Nasal cavity respiratory epithelium epithelial cell of viscerocranial mucosa (primary cell): ENCODE measurements at places on chromosomes 16 and 17. TPM values are rescaled to one million over a fixed set of nuclear protein-coding genes. Genes with fewer than 3 reads are reported as not detected.

MARVELD3 gene
- total RNA-seq: 18.5 and 48.7 TPM in 2 replicates

C16orf96 gene
- under 0.01 and 0.14 TPM in 2 replicates for total RNA-seq

KCNJ18 gene
- total RNA-seq: not detected in 2 replicates

C16orf89 gene
- not detected in 2 replicates for total RNA-seq

KRT12 gene
- not detected in 2 replicates for total RNA-seq

QRICH2 gene
- 1.7 and 5.1 TPM in 2 replicates for total RNA-seq

SRL gene
- under 0.01 TPM in 2 replicates for total RNA-seq

CDK5RAP3 gene
- 59.9 and 74.8 TPM in 2 replicates for total RNA-seq

OR4D1 gene
- not detected in 2 replicates for total RNA-seq

ELOB gene
- 180 and 232 TPM in 2 replicates for total RNA-seq

RASD1 gene
- total RNA-seq: 0.14 and 0.68 TPM in 2 replicates

SLC16A6 gene
- 0.14 and 0.68 TPM in 2 replicates for total RNA-seq

ULK2 gene
- 33.0 and 33.8 TPM in 2 replicates for total RNA-seq

MT1G gene
- 0.68 and 3.3 TPM in 2 replicates for total RNA-seq

TMC7 gene
- total RNA-seq: 4.1 and 5.5 TPM in 2 replicates

CMTM2 gene
- total RNA-seq: not detected in 2 replicates

PRSS33 gene
- not detected in 2 replicates for total RNA-seq

PLCG2 gene
- total RNA-seq: 2.1 and 10.6 TPM in 2 replicates

TBC1D3B gene
- total RNA-seq: 1.4 and 3.2 TPM in 2 replicates

CFAP97D1 gene
- under 0.01 and 0.07 TPM in 2 replicates for total RNA-seq

TBC1D3L gene
- 2.7 and 4.3 TPM in 2 replicates for total RNA-seq
